ENCODE measurements at places on chromosomes 6 and 20.

DNA sequence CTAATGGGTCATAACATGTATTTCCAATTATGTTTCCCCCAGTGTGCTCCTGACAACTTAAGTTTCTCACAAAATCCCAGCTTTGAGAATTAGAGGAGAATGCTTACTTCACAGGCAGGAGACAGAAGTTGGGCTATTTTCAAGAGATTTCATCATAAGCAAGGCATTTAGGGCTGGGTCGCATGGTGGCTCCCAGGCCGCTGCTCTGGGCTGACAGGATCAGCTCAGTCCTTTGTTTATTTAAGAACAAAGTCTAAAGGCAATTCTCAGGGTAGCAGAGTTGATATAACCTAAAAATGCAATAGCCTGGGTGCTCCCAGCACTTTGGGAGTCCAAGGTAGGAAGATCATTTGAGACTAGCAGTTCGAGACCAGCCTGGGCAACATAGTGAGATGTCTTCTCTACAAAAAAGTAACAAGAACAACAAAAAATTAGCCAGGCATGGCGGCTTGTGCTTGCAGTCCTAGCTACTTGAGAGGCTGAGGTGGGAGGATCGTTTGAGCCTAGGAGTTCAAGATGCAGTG is 10.9 kb downstream of the FOXQ1 start:
- no peak for DNase-seq
- no peaks in the 10 kb centered on the region for H3K4me1 ChIP-seq
- no peak overlapping the region for H3K4me3 ChIP-seq
- H3K36me3 ChIP-seq, result no peaks in the 10 kb centered on the region
- no peak overlapping the region for H3K27ac ChIP-seq

GRCh38 chr6:41135062-41135832 is 18.9 kb downstream of the TREML1 start:
- H3K27me3 ChIP-seq, result no peaks in the 10 kb centered on the region
- peaks cover 8% of the 10 kb centered on the region for H3K4me1 ChIP-seq
- no peak for DNase-seq
- H3K27ac ChIP-seq, result no peak overlapping the region
- H3K36me3 ChIP-seq, result peaks cover 2% of the 10 kb centered on the region

DNA sequence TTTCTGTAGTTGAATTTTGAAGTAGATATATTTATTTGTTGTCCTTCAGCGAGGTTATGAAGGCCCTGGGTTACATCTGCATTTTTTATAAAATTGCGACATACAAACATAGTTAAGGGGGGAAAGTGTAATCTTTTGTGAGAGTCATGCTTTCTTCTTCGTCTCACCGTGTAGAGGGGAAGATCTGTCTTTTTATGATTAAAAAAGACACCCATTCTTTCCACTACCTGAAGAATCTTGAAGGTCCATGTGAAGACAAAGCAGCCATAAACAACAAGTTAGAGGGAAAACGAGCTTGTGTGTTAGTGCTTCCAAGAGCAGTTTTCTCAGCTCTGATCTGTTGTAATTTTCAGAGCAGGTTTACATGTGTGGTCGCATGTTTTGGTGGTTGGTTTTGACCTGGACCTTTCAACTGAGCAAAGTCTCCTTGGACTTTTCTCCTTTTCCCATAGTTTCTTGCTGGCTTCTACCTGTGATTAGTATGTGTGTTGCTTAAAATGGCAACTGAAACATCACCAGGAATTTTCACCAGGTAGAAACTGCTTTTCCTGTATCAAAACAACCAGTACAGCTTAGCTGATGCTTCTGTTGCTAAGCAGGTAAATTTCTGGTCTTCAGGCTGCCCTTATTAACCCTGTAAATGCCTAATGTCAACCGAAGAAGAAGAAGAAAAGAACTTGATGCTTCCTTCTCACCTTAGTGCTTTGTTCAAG is 37.3 kb downstream of the RREB1 start:
- DNase-seq, result no peak
- no peak overlapping the region for H3K4me3 ChIP-seq
- H3K27ac ChIP-seq, result peak overlapping the region; percentile 59
- H3K4me1 ChIP-seq, result peaks cover 82% of the 10 kb centered on the region

- no peaks in the 10 kb centered on the region for H3K4me1 ChIP-seq
- peak; percentile 87 for DNase-seq
- H3K36me3 ChIP-seq, result no peaks in the 10 kb centered on the region
- H3K4me3 ChIP-seq, result no peak overlapping the region
- peak overlapping the region; percentile 28 for H3K27ac ChIP-seq
These were observed 24.8 kb downstream of the C6orf15 start for GRCh38 chr6:31087494-31088089.

GRCh38 chr6:31465185-31465536 is 32.8 kb upstream of the MICB start:
- peaks cover 12% of the 10 kb centered on the region for H3K36me3 ChIP-seq
- DNase-seq, result no peak
- H3K4me1 ChIP-seq, result no peaks in the 10 kb centered on the region
- H3K27me3 ChIP-seq, result no peaks in the 10 kb centered on the region
- no peak overlapping the region for H3K4me3 ChIP-seq
- H3K27ac ChIP-seq, result no peak overlapping the region

- H3K36me3 ChIP-seq, result no peaks in the 10 kb centered on the region
- H3K4me3 ChIP-seq, result no peak overlapping the region
- H3K4me1 ChIP-seq, result no peaks in the 10 kb centered on the region
- no peak for DNase-seq
These were observed 1648.8 kb downstream of the GRIK2 start for GRCh38 chr6:103042336-103042735.

GRCh38 chr20:6506906-6507305 is 260.6 kb upstream of the BMP2 start:
- H3K4me3 ChIP-seq, result no peak overlapping the region
- H3K27me3 ChIP-seq, result no peaks in the 10 kb centered on the region
- no peak overlapping the region for H3K27ac ChIP-seq
- no peaks in the 10 kb centered on the region for H3K36me3 ChIP-seq
- no peak for DNase-seq

GRCh38 chr6:15061908-15062515 is 183.9 kb upstream of the JARID2 start:
- no peaks in the 10 kb centered on the region for H3K27me3 ChIP-seq
- no peak for DNase-seq
- H3K4me1 ChIP-seq, result peaks cover 6% of the 10 kb centered on the region
- no peaks in the 10 kb centered on the region for H3K36me3 ChIP-seq
- H3K27ac ChIP-seq, result no peak overlapping the region

GRCh38 chr6:24768361-24768760 is 6.4 kb upstream of the GMNN start:
- no peak for DNase-seq
- H3K27me3 ChIP-seq, result no peaks in the 10 kb centered on the region
- H3K27ac ChIP-seq, result no peak overlapping the region

GRCh38 chr6:106204961-106205360 is 118.8 kb downstream of the PRDM1 start:
- H3K36me3 ChIP-seq, result peaks cover 13% of the 10 kb centered on the region
- H3K4me1 ChIP-seq, result peaks cover 2% of the 10 kb centered on the region
- no peak overlapping the region for H3K27ac ChIP-seq
- H3K27me3 ChIP-seq, result no peaks in the 10 kb centered on the region
- no peak overlapping the region for H3K4me3 ChIP-seq
- DNase-seq, result no peak

GRCh38 chr6:142241061-142241460 is 60.7 kb upstream of the ADGRG6 start:
- DNase-seq, result peak; percentile 24
- H3K4me3 ChIP-seq, result no peak overlapping the region
- no peak overlapping the region for H3K27ac ChIP-seq
- H3K36me3 ChIP-seq, result no peaks in the 10 kb centered on the region
- H3K4me1 ChIP-seq, result peaks cover 4% of the 10 kb centered on the region

GRCh38 chr20:17747431-17747846 is 47.7 kb downstream of the BANF2 start:
- H3K36me3 ChIP-seq, result no peaks in the 10 kb centered on the region
- H3K4me3 ChIP-seq, result no peak overlapping the region
- no peaks in the 10 kb centered on the region for H3K27me3 ChIP-seq
- DNase-seq, result peak; percentile 13

DNA sequence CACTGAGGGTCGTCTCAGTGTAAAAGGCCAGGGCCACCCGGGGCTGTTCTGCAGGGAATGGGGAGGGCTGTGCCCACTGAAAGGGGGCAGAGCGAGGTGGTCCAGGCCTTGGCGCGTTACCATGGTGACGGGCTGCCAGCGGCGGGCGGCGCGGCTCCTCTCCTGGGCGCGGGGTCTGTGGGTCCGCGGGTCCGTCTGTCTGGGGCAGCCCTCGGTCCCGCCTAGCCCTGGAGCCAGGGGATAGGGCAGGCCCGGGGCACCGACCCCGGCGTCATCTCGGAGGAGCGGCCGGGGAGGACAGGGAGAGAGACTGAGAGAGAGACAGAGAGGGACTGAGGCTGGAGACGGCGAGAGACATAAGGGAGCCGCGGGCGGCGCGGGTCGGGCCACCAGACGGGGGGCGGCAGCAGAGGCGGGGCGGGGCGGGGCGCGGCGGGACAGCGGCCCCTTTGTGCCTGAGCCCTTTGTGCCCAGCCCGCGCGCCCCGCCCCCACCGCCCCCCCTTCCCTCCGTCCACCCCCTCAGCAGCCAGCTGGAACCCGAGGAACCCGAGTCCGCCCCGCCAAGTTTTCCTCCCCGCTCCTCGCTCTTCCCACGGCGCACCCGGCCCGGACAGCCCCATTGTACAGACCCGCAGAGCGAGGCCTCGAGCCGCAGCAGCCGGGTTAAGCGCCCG is at the start of gene KIAA1755:
KIAA1755 (minus strand) TSS at position 358 of the 676 bp plus-strand sequence; CDS start at position 123, 235 bp downstream.
- H3K4me1 ChIP-seq, result no peaks in the 10 kb centered on the region
- H3K27me3 ChIP-seq, result peaks cover 7% of the 10 kb centered on the region
- H3K4me3 ChIP-seq, result no peak within 1 kb of the TSS
- no peaks in the 10 kb centered on the region for H3K36me3 ChIP-seq
